Stimulated activated naive CD4-positive, alpha-beta T cell (primary cell): ENCODE measurements at places on chromosomes 1 and 21.
A peak's percentile ranks its signal among the peaks of the same experiment; 100 is the strongest.

- no peak for DNase-seq
These were observed 57.3 kb downstream of the DRAM2 start for GRCh38 chr1:111082421-111083203.

- DNase-seq = no peak
These were observed 34.7 kb upstream of the SNX27 start for GRCh38 chr1:151577173-151577572.

DNA sequence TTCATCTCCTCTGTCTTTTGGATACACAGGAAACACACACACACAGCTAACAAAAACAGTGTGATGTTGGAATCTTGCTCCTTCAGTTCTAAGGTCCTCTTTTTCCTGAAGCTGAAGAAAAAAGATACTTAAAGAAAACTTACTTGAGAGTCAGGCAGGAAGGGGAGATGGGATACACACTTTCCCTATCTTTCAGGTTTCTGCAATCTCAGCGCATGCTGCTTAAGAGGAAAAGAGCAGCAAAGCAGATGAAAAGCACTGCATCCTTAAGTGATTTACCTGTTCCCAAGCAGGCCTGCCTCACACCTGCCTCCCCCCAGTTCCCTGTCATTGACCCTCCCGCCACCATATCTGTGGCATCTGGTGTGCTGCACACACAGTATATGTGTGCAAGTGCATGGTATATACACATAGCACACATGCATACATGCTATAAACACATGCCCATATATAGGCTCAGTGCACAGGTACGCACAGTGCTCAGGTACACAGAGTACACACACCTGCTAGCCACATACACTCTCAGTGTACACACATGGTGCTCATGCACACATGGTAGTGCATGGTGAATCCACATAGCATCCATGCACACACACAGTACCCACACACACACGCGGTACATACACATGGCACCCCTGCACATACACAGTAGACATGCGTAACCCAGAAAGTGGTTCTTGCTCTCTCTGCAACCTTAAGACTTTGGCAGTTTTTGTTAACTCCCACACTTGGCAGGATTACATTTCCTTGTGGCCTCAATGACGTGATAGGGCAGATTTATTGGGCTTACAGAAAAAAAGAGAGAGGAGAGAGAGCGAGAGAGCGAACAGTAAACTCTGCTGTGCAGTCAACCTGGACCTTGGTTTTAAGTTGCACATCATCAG, 166.9 kb downstream of the TOMM20 start:
- DNase-seq = no peak

DNA sequence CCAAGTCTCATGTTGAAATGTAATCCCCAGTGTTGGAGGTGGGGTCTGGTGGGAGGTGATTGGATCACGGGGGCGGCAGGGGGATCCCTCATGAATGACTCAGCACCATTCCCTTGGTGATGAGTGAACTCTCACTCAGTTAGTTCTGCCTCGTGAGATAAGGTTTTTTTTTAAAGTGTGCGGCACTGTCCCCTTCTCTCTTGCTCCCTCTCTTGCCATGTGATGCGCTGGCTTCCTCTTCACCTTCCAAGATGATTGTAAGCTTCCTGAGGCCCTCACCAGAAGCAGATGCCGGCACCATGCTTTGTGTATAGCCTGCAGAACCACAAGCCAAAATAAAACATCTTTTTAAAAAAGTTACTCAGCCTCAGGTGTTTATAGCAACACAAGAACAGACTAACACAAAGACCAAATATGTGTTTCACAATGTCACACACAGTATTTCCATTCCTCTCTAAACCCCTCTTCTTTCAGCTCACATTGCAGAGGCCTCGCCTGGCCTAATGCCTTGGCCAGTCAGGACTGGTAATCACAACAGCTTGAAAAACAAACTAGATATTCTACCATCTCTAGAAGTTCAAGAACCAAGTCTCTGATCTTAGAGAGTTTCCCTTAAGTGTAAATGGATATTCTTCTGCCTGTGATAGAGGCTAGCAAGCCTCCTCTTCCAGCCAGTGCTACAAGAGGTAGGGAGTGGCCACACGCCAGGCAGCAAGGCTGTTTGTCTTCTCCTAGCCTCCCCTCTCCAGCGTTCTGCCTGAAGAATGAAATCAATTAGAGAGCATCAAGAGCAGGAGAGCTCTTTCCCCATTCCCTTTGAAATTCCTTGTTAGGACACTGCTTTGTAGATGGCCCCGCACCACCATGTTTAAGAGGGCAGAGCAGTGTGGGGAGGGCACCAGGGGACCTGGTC, 19.6 kb upstream of the RAP1A start:
- DNase-seq = no peak

DNA sequence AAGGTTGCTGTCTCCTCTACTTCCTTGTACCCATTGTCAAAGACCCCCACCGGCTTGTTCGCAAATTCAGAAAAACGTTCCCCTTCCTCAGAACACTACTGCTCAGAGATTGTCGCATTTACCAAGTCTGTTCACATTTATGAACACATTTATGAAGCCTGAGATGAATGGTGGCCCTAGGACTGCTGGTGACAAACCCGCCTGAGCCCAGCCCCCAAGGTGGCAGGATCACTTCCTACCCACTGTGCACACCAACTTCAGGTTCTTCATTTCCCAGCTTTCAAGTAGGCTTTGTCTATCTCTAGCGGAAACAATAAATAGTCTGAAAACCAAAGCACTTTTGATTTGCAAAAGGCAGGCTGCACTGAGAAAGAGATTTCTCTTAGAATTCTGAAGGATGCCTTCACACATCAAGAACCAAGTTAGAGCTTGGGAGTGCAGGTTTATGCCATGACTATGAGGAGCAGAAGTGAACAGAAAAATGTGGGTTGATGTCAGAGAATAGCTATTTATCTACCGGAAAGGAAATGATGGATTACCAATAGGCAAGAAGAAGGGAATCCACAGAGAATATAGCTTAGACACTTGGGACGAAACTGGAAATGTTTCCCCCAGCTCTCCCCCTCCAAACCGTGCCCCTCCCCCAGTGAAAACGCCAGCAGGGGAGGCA, 200.5 kb downstream of the TOMM20 start:
- DNase-seq = no peak

GRCh38 chr1:172609528-172609927, 49.4 kb upstream of the FASLG start:
- peak; percentile 42 for DNase-seq
